Right ventricle myocardium inferior (tissue), 1 donor: ENCODE measurements at places on chromosomes 2 and 18.

DNA sequence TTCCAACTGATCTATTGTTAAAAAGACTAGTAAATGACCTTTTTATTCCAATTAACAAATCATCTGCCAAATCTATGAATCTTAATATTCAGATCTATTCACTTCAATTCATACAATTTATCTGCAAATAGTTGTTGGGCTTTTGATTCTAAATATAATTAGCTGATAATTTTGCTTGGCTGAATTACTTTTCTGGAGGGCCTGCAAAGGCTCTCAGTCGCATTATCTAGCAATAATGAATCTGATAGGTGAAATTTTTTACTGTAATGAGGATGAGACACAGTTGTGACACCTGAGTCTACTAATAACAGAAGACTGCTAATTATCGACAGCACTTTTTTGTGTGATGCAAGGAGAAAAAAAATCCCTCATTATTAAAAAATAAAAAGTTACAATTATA lies 565.1 kb downstream of the ZEB2 start:
- DNase-seq: no peak

- no peak for DNase-seq
Measured at GRCh38 chr2:216016581-216016980, 3.2 kb upstream of the MREG start.

DNA sequence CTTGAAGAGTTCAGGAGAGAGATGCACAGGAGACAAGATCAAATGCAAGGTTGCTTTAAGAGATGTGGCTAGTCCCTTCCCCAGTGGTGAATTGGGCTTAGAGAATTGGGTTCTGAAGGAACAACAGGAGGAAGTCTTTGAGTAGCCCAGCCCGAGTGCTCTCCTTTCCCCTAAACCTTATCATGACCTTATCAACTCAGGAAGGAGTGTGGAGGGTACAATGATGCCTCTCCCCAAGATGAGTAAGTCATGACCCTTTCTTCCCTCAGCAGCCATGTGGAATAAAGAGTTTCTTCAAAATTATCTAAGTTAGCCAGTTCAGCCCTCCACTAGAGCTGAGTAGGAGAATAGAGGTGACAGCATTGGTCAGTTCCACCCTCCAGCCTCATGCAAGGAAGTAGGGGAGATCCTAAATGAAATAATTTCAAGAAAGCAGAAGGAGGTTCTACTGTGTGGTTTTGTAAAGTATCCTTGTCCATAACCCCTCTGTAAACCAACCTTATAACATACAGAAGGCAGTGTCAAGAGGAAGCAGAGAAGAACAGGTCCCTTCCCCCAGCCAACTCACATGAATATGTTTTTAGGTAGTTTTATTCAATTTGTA lies 88.4 kb downstream of the ARHGAP15 start:
- no peak for DNase-seq

GRCh38 chr2:62320657-62321357 lies 124.9 kb downstream of the B3GNT2 start:
- DNase-seq: no peak

DNA sequence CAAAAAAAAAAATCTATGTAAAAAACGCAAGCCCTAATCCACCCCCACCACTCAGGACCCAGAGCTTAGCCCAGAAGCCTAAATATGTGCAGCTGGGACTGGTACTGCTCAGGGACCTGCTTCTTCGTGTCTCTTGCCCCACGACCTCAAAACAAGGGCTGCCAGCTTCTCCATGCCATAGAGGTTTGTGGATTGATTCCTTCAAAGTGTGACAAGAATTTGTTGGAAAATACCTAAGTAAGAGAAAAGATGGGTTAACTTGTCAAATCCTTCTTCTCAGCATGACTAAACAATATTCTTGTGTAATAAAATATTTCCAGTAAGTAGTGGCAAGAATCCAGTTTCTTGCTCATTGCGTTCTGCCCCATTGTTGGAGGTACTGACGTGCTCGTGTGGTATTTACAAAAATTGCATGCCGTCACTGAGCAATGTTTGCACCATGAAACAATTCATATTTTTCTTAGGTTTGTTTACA lies 825 bp upstream of the SCYGR1 start:
- DNase-seq: no peak

GRCh38 chr2:47277187-47277586 lies 122.1 kb upstream of the STPG4 start:
- no peak for DNase-seq

GRCh38 chr18:46469186-46469915 lies 187.7 kb downstream of the LOXHD1 start:
- no peak for DNase-seq

DNA sequence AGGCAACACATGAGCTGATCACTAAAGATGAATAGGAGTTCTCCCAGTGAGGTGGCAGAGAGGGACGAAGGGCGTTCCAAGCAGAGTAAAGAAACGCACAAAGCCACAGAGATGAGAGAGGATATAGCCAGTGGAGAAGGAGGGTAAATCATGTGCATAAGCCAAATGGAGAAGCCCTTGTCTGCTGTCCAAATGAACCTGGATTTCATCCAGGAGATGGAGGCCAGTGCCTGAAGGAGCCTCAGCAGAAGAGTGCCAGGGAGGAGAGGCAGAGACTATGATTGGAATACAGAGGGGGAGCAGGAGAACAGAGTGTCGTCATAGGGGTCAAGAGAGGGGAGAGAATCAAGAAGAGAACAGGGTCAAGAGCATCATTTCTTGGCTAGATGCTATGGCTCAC lies 48.9 kb upstream of the STPG4 start:
- DNase-seq: no peak

GRCh38 chr2:150735894-150736498 lies 248.5 kb upstream of the RND3 start:
- DNase-seq: no peak

DNA sequence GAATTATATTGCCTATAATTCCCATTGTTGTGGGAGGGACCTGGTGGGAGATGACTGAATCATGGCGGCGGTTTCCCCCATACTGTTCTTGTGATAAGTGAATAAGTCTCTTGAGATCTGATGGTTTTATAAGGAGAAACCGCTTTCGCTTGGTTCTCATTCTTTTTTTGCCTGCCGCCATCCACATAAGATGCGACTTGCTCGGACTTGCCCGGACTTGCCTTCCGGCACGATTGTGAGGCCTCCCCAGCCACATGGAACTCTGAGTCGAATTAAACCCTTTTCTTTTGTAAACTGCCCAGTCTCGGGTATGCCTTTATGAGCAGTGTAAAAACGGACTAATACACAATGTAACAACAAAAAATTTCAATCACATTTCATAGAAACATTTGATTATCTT lies 115.8 kb downstream of the C2orf74 start:
- no peak for DNase-seq

GRCh38 chr2:23746141-23746863 lies 180.6 kb downstream of the ATAD2B start:
- DNase-seq: no peak

DNA sequence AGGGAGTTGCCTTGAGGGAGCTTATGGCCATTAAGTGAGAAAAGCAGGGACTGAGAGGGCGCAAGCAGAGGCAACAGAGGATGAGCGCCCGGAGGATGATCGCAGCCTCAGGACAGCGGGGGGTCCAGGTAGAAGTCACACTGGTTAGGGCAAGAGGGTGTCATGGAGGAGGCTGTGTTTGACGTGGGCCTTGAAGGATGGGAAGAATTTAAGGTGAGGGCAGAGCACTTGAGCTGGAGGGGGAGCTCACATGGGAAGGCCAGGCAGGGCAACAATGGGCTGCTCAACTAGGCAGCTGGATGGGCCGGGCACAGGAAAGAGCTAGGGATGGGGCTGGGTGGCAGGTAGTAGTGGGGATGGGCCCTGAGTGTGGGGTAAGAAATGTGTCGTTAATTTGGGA lies 31.9 kb downstream of the FAM228A start:
- DNase-seq: no peak

GRCh38 chr18:8721094-8721669 lies 15.8 kb downstream of the MTCL1 start:
- no peak for DNase-seq

DNA sequence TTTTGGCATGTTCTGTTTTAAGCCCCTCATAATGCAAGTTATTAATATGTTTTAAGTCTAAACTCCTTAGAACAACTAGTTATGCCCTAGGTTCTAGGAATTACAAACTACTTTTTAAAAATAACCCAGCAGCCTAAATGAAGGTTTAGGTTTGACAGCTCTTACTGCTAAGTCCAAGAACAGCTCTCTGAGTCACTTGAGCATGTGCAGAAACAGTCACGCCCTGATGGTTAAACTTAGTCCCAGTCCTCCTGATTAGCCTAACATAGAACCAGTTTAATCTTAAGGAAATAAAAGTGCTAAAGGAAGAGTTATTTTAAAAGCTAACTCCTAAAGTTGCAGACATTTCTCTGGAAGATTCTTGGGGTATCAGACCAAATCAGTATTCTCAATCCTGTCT lies 72.5 kb downstream of the RMDN2 start:
- no peak for DNase-seq
